Natural killer cell treated with Interleukin-12 subunit alpha and Interleukin-12 subunit beta and Interleukin-15 and Interleukin-18, amount 100 ng/mL, for 72 hours (primary cell): ENCODE measurements at places on chromosomes 12 and 14. TPM values are rescaled to one million over a fixed set of nuclear protein-coding genes. Genes with fewer than 3 reads are reported as not detected.

BCAT1 gene
- 14.5 TPM for total RNA-seq

FLRT2 gene
- 0.25 TPM for total RNA-seq

GRCh38 chr12:52313926-52314325 lies 7.3 kb downstream of the KRT83 start:
- no peak for DNase-seq

GRCh38 chr12:58169826-58170225 lies 228.5 kb downstream of the ATP23 start:
- no peak for DNase-seq

GRCh38 chr14:73223049-73223448 lies 14.3 kb upstream of the PAPLN start:
- DNase-seq: no peak

OAS2 gene
- 69.7 TPM for total RNA-seq

B3GNT4 gene
- total RNA-seq: not detected

- no peak for DNase-seq
Measured at GRCh38 chr14:72920008-72920407, 6.3 kb upstream of the DCAF4 start.

CPNE8 gene
- 5.5 TPM for total RNA-seq

SLC17A8 gene
- total RNA-seq: not detected

TMEM63C gene
- 0.12 TPM for total RNA-seq

RFX4 gene
- not detected for total RNA-seq

- no peak for DNase-seq
Measured at GRCh38 chr12:118136559-118137003, 657 bp downstream of the PEBP1 start.

NRL gene
- total RNA-seq: 1.8 TPM

DNA sequence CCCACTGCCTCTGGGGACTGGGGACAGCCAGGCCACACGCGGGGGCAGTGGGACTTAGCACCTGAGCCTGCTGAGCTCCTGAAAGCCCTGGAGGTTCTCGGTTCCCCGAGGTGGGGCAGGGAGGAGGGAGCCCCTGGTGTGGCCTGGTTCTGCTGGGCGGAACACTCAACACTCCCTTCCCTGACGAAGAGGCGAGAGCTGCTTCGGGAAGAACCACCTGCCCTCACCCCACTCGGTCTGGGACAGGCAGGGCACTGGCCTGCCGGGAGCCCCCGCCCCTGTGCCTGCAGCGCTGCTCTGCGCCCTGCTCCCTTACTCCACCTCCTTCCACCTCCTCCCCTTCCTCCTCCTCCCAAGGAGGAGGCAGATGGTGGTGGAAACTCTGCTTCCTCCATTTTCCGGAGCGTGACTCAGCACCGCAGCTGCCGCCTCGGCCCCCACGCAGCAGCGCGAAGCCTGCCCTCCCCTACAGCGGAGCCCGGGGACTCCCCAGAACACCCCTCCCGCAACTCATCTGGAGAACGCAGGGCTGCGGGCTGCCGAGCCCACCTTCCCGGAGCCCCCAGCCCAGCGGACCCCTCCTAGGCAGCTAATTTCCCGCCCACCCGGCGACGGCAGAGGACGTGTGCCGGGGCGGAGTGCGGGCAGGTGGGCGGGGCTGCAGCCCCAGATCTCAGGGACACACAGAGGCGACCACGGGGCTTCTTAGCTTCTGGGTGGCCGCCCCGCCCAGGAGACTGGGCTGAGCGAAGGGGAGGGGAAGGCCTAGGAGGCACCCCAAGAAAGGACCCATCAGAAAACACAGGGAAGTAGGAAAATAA lies 11.7 kb upstream of the INF2 start:
- peak; percentile 83 for DNase-seq

GRCh38 chr12:54977857-54978256 lies 6.7 kb downstream of the TESPA1 start:
- DNase-seq: no peak

DNA sequence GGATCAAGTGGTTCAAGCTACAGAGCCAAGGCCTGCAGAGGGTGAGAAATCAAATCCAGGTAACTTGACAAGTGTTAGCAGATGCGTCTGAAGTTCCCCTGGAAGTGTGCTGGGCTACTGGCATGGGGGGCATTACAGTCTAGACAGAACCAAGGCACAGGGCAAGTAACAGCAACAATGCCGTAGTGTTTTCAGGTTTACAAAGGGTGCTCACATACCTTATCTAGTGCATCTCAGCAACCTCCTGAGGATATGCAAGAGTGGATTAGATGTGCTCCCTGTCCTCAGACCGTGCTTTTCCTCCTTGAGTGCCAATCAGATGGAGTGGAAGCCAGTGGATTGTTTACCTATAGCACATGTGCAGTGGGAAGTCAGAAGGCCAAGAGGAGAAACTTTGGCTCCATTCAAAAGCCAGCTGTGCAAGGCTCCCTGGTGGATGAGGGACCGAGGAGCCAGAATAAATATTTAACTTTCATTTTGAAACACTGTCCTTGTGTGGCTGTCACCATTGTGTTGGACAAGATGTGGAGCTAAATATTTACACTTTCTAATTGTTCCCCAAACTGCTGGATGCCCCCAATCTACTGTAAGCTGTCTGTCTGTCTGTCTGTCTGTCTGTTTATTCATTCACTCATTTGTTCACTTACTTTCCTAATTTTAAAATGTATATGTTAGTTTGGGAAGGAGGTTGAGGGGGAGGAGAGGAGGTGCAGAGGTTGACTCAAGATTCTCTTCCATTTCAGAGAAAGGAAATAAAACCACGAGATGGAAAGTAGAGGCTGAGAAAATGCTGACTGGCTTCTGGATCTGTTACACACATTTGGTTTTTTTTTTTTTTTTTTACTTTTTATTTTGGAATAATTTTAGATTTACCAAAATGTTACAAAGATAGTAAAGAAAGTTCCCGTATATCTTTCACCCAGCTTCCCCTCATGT lies 184.0 kb upstream of the PARP11 start:
- DNase-seq: no peak

DNA sequence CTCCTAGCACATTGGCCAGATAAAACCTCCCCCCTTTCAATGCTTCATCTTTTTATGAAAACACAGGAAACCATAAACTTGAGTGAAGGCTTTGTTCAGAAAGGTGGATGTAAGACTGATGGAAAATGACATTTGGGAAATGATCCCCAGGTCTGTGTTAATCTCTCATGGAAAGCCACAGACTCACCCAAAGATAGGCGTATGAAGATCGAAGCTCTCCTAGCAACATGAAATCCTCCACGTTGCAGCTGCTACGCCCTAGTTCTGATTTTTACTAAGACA lies 63.4 kb upstream of the PTGR2 start:
- DNase-seq: no peak

DNA sequence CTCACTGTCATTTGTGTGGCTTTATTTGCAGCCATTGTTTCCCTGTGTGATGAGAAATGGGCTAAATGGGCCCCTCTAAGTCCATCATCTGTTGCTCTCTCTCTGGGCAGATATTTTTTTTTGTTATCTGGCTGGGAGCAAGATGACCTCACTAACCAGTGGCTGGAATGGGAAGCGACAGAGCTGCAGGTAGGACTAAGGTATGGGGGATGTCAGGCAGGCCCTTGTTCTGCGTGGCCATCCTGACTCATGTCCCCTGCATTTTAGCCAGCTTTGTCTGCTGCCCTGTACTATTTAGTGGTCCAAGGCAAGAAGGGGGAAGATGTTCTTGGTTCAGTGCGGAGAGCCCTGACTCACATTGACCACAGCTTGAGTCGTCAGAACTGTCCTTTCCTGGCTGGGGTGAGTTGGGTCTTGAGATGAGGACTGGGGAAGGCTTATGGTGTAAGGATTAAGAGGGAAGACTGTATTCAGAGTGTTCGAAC lies 1.3 kb downstream of the MARS1 start:
- DNase-seq: no peak

- peak; percentile 60 for DNase-seq
Measured at GRCh38 chr14:104104076-104104901, 18.8 kb downstream of the ASPG start.

- DNase-seq: no peak
Measured at GRCh38 chr14:78758333-78758732, 588.2 kb downstream of the NRXN3 start.
